ENCODE measurements at places on chromosomes 2 and 18.

DNA sequence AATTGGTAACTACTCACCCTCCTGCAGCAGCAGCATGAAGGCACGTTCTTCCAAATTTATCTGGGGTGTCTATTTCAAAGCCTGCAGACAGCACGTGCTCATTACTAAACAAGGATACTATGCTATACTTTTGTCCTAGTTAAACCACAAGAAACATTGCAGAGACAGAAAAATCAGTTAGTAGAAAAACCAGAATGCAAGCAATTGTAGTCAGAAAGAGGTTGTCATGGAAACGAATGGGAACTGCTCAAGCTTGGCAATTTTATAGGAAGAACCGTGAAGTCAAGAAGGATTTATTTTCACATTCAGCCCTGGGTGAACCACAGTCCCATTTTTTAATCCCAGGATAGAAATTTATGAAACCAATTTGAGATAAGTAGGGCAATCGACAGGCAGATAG lies 162.2 kb upstream of the PGAP1 start:
- no peak for DNase-seq

- DNase-seq: no peak
Observed at GRCh38 chr2:152042636-152043615, 55.9 kb downstream of the CACNB4 start.

- no peak for DNase-seq
Observed at GRCh38 chr18:35029103-35029502, 12.1 kb upstream of the MAPRE2 start.

DNA sequence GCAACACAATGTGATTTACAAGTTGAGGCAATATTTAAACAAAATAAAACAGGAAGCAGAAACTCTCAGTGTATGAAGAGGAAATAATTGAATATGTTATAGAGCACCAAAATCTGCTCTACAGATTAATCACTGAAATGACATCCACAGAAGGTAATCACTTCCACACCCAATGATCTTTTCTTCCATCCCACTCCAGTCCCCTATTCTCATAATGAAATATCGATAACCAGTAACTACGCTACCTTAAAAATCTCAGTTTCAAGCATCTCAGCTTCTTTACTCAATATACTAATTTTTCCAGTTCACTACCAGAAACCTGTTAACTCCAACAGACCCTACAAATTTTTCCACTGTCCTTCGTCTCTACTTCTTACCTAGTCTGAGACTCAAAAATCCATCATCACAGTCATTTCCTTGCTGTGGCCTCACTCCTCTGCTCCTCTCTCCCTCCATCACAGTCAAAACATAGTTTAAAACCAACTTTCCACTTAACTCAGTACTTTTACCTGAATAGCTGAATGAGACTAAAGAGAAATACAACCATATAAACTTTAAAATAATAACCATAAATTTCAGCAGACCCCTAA lies 67.1 kb downstream of the MEMO1 start:
- DNase-seq: no peak

DNA sequence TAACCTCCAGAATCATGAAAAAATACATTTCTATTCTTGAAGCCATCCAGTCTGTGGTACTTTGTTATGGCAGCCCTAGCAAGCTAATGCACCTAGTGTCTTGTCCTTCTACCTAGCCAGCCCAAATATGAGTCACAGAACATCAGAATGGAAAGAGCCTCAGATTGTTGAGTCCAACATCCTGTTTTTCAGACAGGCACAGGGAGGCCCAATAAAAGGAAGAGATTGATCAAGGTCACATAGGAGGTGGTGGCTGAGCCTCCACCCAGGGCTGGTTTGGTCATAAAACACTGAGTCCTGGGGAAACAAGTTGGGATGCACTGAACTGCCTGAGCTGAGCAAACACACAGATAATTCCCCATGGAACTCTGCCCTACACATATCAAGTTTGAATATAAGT lies 195.5 kb downstream of the TTC32 start:
- no peak for DNase-seq

DNA sequence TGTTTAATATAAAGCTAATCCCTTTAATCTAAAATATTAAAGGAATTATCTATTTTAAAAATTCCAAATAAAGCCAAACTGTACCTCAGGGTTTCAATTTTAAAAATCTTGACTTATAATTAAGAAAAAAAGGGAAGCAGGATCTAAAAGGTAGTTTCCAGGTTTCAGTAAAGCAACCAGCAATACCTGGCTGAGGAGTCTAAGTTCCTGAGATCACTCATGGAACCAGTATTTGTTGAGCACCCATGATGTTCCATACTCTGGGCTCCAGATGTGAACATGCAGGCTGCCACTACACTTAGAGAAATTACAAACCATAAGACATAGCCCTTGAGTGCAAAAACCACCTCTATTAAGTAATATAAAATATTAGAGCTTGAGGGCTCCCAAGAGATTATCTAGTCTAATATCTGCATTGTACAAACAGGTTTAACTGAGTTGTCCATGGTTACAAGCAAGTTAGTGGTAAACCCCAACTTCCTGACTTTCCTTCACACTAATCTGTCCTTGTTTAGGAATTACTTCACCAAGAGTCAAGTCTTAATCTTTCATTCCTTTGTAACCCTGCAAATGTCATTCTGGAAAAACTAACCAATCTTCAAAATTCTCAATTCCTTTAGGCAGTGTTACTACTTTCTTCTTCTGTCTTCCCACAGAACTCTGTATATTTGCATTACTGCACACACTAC lies 49.2 kb downstream of the CLASP1 start:
- no peak for DNase-seq

DNA sequence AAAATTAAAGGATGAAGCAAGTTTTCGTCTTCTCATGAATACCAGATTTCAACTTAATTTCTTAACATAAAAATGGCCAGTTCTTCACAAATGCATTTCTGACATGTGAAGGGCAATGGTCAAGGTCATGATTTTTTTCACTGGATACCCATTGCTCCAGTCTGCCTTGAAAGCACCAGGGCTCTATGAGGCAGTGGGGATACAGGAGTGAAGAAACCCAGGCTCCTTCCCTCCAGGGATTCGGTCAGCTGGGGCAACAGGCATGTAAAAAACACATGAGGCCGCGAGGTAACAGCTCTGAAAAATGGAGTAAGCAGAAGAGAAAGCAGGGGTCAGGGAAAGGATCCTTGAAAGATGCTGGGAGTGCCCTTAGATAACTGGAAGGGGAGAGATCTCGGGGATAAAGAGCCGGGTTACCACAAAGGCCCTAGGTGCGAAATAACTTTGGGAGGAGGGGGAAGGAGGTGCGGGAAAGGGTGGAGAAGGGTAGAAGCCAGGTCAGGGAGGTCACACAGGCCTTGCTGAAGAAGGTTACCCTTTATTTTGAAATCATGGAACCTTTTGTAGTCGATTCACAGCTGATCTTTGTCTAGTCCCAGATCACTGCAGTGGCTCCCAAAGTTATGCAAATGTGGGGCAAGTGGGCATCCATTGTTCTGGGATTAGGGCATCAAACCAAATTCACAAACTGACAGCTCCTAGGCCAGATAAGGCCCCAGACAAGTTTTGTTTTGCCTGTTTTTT lies 5.2 kb upstream of the SPRED2 start:
- no peak for DNase-seq

GRCh38 chr2:195408196-195408595 lies 248.8 kb upstream of the SLC39A10 start:
- DNase-seq: peak; percentile 94

GRCh38 chr2:118974103-118974993 lies 32.4 kb downstream of the MARCO start:
- DNase-seq: no peak

DNA sequence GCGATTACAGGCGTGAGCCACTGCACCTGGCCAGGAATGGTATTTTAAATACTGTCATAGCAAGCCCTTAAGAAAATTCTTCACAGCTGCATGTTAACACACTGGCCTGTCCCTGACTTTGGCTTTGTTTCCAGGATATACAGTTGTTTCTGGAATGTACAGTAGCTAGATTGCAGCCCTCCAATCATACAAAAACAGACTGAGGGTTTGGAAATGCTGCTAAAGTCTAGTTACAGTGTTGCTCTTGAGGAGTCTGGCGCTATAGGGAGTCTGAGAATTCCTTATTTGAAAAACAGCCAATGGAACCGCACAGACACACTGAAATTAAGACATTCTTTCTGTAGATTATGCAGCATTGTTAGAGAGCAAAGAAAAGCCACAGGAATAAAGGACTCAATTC lies 37.7 kb downstream of the STON1 start:
- DNase-seq: no peak

GRCh38 chr2:23402205-23402740 lies 17.3 kb downstream of the KLHL29 start:
- DNase-seq: no peak

DNA sequence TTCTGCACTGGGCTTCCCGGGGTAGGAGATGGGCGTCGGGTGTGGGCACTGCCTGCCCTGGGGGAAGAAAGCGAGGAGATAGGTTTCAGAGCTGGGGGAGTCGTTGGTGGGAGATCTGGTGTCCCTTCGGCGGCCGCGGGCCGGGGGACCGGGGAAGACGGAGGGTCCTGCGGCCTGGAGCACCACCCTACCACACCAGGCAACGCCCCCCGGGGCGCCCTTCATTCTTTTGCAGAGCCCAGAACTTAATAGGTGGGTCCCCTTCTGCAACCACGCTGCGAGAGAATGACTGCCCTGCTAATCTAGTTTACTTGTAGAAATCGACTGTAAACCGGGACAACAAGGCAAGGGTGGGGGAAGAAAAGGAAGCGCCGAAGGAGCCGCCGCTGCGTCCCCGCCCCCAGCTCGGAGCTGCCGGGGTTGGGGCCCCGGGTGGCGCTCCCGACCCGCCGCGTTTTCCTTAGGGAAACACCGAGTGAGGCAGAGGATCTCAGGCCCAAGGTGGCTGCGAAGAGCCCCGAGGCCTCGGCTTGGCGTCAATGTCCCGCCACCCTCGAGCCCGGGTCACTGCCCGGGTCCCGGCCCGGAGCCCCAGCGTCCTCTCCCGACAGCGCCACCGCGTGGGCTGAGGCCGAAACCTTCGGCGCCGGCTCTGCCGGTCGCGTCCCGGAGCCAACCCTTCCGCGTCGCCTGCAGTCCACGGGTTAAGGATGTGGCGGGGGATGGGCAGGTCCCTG lies 5.4 kb upstream of the SATB2 start:
- peak; percentile 67 for DNase-seq

GRCh38 chr2:157830696-157831570 lies 45.2 kb downstream of the ACVR1 start:
- no peak for DNase-seq

DNA sequence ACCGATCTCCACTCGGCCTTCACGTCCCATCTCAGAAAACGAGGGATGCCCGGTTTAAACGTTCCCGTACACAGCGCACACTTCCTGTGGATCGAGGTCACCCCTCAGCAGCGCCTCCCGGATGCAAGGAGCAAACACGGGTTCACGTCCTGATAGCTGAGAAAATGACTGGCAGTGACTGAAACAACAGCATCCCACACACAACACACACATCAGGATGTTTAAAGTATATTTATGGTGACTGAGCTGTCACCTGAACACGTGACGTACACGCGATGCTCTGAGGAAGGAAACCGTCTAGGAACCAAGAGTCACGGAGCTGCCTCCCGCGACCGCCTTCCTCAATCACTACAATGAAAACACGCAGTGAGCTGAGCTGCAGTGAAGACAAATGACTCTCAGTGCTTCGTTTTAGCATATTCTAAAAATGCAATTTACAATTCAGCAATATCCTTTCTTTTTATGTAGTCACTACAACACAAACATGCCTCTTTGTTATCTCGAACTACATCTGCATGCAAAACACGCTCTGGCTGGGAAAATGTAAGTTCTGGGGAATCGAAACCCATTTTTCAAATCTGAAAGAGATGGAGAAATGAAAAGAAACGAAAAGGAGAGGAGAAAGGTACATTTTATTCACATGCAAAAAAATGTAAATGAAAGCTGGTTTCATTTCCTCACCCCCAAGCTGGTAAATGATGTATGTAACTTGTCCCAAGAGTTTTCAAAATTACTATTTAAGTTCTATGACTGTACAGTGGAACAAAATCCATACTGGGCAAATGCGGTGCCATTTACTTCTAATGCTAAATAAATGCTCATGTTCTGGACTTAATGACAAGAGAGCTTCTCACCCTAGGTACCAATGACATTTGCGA lies 19.8 kb downstream of the HDAC4 start:
- DNase-seq: no peak

DNA sequence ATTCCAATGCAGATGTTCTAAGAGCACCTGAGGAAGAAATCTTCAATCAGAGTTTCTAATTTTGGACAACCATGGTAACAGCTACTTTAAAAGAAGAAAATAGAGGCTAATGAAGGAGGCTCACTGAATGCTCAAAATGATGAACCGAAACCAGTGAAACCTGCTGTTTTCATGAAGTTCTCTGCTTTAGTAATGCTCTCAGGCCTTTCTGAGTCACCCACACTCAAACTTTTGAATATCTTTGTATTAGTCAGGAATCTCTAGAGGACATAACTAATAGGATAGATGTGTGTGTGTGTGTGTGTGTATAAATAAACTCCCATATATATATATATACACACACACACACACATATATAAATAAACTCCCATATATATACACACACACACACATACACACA lies 76.9 kb upstream of the RIT2 start:
- no peak for DNase-seq

DNA sequence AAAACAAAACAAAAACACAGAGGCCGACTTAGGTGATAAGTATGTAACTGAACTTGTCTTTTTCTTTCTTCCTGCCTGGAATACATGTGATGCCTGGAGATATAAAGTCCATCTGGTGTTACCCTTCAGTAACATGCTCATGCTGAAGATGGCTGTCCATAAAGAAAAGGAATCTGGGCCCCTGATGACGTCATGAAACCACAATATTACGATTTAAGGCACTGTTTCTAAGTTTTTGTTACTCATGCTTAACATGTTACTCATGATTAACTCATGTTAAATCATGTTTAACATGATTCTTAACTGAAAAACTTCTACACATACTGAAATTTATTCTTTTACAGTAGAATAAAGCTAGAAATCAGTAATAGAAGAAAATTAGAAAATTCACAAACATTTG lies 49.0 kb downstream of the STRADB start:
- no peak for DNase-seq

DNA sequence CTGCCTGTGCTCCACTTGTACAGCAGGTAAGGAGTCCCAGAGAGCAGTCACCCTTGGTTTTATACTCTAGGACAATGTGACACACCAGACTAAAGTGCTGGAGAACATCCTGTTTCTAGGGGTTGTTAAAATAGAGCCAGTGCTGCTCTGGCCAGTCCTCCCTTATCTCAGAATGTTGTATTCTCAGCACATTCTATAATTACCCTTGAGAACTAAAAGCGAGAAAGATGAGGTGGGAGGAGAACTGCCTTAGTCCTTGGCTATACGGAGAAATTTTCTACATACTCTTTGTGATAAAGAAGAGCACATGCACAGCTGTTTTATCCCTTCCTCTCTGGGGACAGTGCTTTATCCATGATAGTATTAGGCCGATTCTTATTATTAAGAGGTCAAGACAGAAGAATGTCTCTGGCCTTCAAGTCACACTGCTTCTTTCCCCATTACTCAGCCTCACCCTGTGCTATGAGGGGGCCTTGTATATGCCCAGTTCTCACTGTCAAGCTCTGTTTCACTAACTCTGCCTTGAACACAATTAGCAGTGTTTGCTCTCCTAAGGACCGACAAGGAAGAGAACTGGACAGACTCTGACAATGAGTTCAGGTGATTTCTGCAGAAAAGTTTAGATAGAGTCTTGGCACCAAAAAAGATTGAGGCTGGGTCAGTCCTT lies 385.8 kb downstream of the TRIB2 start:
- DNase-seq: peak; percentile 13

Data from NCI-H82 (cell line).